ENCODE measurements at places on chromosomes 7 and 10.
A peak's percentile ranks its signal among the peaks of the same experiment; 100 is the strongest.

DNA sequence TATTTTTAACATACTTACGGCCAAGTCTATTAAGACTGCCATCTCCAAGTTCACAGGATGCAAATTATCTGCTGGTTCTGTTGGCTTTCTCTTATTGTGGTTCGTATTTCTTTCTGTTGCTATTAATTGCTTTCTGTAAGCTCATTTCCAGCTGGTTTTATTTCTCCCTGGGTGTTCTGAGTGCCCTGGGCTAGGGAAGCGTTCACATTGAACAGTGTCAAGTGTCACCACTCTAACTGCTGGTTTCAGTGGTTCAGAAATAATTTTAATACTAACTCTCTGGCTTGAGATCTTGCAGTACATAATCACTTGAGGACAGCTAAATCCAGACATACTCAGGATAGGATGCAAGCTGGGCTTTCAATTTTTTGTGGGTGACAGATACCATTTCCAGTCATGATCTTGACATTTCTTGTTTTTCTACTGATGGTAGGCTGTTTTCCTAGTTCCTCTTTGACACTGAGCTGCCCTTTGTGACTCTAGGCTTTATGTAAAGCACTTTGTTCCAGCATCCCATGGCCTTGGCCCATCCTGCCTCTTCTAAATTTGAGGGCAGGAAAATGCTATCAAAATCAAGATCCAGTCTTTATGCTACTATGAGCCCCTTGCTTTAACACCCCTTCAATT, 117.6 kb downstream of the SNX13 start:
- no peak for DNase-seq

DNA sequence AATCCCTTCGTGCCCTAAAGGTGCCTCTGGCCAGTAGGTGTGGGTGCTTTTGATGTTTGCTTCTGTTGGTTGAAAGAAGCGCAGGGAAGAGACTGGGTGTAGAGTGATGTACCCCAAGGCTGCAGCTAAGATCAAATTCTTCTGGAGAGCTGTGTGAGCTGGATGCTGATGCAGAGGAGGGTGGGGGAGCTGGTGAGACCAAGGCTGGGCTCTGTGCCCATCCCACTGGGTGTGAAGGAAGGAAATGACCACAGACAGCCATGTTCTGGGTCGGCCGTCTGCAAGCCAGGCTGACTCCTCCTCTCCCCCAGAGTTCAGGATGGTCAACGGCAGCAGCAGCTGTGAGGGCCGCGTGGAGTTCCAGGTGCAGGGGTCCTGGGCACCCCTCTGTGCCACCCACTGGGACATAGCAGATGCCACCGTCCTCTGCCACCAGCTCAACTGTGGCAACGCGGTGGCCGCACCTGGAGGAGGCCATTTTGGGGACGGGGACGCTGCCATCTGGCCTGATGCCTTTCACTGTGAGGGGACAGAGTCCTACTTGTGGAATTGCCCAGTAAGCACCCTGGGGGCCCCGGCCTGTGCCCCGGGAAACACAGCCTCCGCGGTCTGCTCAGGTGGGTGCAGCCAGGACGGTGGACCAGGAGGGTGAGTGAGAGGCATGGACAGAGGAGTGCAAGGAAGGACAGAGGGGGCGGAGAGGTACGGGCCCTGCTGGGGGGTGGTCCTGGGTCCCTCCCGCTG, 5.1 kb downstream of the SCART1 start:
- no peak for DNase-seq

DNA sequence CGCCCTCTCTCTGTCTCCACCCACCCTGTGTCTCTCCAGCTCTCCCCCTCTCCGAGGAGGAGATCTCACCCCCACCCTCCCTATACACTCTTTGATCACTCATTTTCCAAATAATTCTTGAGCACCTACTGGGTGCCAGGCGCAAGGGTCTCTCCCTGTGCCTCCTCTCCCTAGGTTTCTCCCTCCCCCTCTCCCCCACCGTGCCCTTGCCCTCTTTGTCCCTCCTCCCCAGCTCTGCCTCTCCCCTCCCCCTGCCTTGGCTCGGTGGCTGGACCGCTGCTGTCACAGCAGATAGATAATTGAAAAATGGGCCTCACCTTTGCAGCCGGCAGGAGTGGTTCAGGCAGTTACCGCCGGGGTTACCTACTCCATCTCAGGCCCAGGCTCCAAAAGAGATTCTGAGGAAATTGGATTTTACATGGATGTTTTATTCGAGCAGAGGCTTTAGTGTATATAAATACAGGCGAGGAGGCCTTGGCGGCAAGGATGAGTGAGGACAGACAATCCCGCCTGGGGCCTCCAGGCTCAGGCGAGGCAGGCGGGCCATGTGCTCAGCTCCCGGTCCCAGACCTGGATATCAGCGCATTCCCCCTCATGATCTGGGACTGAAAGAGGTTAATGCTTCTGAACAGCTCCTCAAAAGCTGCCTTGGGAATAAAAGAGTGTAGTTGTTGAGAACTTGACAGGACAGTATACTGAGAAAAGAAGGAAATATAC, 60.8 kb upstream of the BTRC start:
- no peak for DNase-seq

- no peak for DNase-seq
These were observed 536.3 kb downstream of the KCNMA1 start for GRCh38 chr10:77101341-77101740.

DNA sequence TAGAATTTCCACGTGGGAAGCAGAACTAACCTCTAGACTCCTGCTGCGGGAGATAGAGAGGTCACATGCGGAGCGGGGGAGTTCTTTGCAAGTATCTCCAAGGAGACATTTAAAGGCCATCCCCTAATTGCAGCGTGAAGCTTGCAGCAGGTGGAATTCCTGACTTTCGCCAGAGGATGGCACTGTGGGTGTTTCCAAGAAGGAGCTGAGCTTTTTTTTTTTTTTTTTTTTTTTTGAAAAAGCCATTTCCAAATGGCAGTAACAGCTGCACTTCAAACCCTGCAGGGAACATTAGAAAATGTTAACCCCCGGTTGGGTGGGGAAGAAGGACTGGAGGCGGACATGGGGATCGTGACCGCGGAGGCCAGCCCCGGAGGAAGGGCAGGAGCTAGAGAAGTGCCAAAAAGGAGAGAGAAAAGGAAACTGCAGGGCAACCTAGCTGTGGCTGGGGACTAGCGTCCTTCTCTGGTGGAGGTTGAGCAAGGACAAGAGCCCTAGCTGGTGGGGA, 487.7 kb downstream of the TYW1 start:
- peak; percentile 13 for DNase-seq
